ENCODE measurements at places on chromosomes 4 and X. TPM values are rescaled to one million over a fixed set of nuclear protein-coding genes. Genes with fewer than 3 reads are reported as not detected.

DNA sequence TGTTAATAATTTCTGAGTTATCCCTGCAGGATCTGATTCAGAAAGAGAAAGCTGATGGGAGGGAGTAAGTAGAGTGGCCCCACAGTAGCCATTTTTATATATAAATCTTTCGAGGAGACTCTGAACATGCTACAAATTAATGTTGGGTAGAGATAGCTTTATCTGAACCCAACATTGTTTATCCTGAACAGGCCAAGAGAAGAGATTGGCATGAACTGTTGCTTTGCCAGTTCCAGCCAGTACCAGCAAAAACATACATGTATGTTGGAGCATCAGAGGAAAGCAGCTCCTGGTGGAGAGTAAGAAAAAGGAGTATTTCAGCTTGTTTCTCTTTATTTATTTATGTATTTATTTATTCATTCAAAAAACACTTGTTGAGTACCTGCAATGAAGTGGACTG is 1.6 kb downstream of the MAOA start:
- no peak overlapping the region for H3K27ac ChIP-seq
- peak overlapping the region; percentile 56 for H3K4me3 ChIP-seq
- H3K36me3 ChIP-seq, result no peaks in the 10 kb centered on the region
- peaks cover 4% of the 10 kb centered on the region for H3K4me1 ChIP-seq
- no peak for DNase-seq

GRCh38 chr4:62683799-62684566 is 1483.9 kb downstream of the ADGRL3 start:
- H3K27me3 ChIP-seq, result no peaks in the 10 kb centered on the region
- H3K27ac ChIP-seq, result no peak overlapping the region
- H3K4me3 ChIP-seq, result no peak overlapping the region

DNA sequence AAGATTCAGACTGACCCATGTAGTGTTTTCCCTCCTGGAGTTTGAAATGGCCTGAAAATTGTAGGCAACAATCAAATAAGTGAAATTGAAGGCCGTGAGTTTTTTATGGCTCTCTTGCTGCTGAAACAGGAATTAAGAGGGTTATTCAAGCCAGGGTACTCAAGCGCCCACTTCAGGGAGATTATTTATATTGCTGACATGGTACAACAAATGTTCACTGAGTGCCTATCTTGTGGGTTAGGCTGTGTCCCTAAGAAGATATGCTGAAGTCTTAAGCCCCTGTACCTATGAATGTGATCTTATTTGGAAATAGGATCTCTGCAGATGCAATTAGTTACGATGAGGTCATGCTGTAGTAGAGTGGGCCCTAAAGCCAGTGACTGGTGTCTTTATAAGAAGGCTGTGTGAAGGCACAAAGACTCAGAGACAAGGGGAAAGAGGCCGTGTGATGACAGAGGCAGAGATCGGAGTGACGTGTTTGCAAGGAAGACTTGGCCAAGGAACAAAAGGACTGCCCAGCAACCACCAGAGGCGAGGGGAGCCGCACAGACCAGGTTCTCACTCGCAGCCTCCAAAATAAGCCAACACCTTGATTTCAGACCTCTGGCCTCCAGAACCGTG is 72.9 kb downstream of the MED28 start:
- no peak overlapping the region for H3K4me3 ChIP-seq
- H3K4me1 ChIP-seq, result no peaks in the 10 kb centered on the region
- no peaks in the 10 kb centered on the region for H3K36me3 ChIP-seq
- DNase-seq, result no peak
- no peak overlapping the region for H3K27ac ChIP-seq
- no peaks in the 10 kb centered on the region for H3K27me3 ChIP-seq

GRCh38 chr4:74733756-74734155 is 60.6 kb downstream of the BTC start:
- H3K4me1 ChIP-seq, result no peaks in the 10 kb centered on the region
- H3K36me3 ChIP-seq, result no peaks in the 10 kb centered on the region
- DNase-seq, result no peak

DNA sequence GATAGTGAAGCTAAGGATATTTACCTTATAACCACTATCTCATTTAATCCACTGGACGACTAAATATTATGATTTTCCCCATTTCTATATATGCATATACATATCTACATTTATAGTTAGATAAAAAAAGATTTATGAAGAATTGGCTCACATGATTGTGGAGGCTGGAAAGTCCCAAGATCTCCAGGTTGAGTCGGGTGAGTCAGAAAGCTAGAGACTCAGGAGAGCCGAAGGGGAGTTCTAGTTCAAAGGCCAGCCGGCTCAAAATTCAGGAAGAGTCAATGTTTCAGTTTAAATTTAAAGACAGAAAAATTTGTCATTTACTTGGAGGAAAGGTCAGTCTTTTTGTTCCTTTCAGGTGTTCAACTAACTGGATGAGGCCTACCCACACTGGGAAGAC is 158.2 kb upstream of the CPEB2 start:
- H3K27me3 ChIP-seq, result no peaks in the 10 kb centered on the region
- peaks cover 10% of the 10 kb centered on the region for H3K4me1 ChIP-seq
- H3K27ac ChIP-seq, result no peak overlapping the region
- no peaks in the 10 kb centered on the region for H3K36me3 ChIP-seq

GRCh38 chr4:15598644-15599043 is 56.5 kb downstream of the FBXL5 start:
- H3K27me3 ChIP-seq, result no peaks in the 10 kb centered on the region
- no peaks in the 10 kb centered on the region for H3K4me1 ChIP-seq
- no peak overlapping the region for H3K4me3 ChIP-seq
- peaks cover 41% of the 10 kb centered on the region for H3K36me3 ChIP-seq
- DNase-seq, result no peak

GRCh38 chr4:37749398-37749988 is 63.3 kb upstream of the RELL1 start:
- H3K4me1 ChIP-seq, result no peaks in the 10 kb centered on the region
- H3K27me3 ChIP-seq, result no peaks in the 10 kb centered on the region
- DNase-seq, result no peak
- H3K4me3 ChIP-seq, result no peak overlapping the region

- H3K4me1 ChIP-seq, result no peaks in the 10 kb centered on the region
- H3K27me3 ChIP-seq, result no peaks in the 10 kb centered on the region
- no peak overlapping the region for H3K27ac ChIP-seq
- no peaks in the 10 kb centered on the region for H3K36me3 ChIP-seq
- DNase-seq, result no peak
Observed at GRCh38 chr4:164790249-164790648, 36.3 kb downstream of the SMIM31 start.

DNA sequence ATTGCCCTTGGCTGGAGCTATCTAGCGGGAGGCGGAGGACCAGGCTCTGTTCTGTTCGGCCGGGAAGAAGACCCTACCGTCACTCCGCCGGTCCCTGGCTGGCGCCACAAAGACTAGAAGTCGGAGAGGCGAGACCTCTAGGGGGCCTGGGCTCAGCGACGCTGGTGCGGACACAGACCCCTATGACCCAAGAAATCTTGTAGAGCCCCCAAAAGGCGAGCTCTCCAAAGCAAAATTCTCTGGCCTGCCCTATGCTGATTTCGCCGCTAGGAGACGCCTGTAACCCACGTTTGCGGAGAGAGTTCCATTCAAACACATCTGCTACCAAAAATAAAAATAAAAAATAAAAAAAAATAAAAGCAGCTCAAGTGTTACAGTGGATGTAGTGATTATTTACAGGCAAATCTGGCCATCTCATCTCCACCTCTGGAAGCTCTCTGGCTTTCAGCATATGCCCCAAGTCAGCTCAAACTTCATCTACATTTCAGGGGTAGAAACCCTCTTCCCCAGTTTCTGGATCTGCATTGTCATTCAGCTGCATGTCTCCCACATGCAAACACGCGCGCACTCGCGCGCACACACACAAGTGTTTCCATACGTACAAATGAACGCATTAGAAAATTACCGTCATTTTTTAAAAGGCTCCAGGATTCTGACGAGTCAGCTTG is 2.4 kb upstream of the PCDH10 start:
- no peaks in the 10 kb centered on the region for H3K27me3 ChIP-seq
- no peak for DNase-seq
- no peaks in the 10 kb centered on the region for H3K4me1 ChIP-seq
- H3K4me3 ChIP-seq, result peak overlapping the region; percentile 79

DNA sequence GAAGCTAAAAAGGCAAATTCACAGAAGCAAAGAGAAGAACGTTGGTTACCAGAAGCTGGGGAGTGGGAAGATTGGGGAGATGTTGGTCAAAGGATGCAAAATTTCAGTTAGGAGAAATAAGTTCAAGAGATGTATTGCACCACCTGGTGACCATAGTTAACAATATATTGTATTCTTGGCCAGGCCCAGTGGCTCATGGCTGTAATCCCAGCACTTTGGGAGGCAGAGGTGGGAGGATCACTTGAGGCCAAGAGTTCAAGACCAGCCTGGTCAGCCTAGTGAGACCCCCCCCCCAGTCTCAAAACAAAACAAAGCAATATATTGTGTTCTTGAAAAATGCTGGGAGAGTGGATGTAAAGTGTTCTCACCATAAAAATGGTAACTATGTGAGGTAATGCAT is 67.9 kb downstream of the TAB3 start:
- no peaks in the 10 kb centered on the region for H3K36me3 ChIP-seq
- no peaks in the 10 kb centered on the region for H3K4me1 ChIP-seq
- H3K27ac ChIP-seq, result no peak overlapping the region
- H3K27me3 ChIP-seq, result no peaks in the 10 kb centered on the region
- no peak for DNase-seq

GRCh38 chr4:11484531-11484930 is 55.8 kb upstream of the HS3ST1 start:
- no peaks in the 10 kb centered on the region for H3K4me1 ChIP-seq
- H3K27ac ChIP-seq, result no peak overlapping the region
- no peaks in the 10 kb centered on the region for H3K36me3 ChIP-seq
- no peak for DNase-seq

GRCh38 chr4:123676890-123677229 is 280.3 kb downstream of the SPRY1 start:
- H3K4me3 ChIP-seq, result peak overlapping the region; percentile 3
- no peaks in the 10 kb centered on the region for H3K27me3 ChIP-seq
- DNase-seq, result no peak
- H3K4me1 ChIP-seq, result no peaks in the 10 kb centered on the region
- H3K27ac ChIP-seq, result no peak overlapping the region
- H3K36me3 ChIP-seq, result no peaks in the 10 kb centered on the region

The NAT8L gene
- total RNA-seq, result not detected

The UGT8 gene
- not detected for total RNA-seq

The DOK7 gene
- total RNA-seq, result 33.5 TPM

The FAAH2 gene
- not detected for total RNA-seq

The TRPC3 gene
- total RNA-seq, result 1.1 TPM

The SLC7A11 gene
- total RNA-seq, result 0.75 TPM

The GUCY2F gene
- total RNA-seq, result not detected

The SLC34A2 gene
- total RNA-seq, result not detected

All from ascending aorta (tissue), 2 donors.